Esophagus muscularis mucosa (tissue), 4 donors: ENCODE measurements at places on chromosomes 1 and 21. TPM values are rescaled to one million over a fixed set of nuclear protein-coding genes. Genes with fewer than 3 reads are reported as not detected.

Gene SUSD4
- 1.1 TPM for total RNA-seq

Gene SELL
- 0.42 TPM for total RNA-seq

Gene CRB1
- total RNA-seq = 0.23 TPM

Gene CTH
- total RNA-seq = 3.4 TPM

Gene NBPF3
- 5.8 TPM for total RNA-seq

GRCh38 chr1:40627987-40628902, 37.2 kb downstream of the RIMS3 start:
- no peaks in the 10 kb centered on the region for H3K27me3 ChIP-seq
- no peak for DNase-seq
- peaks cover 13% of the 10 kb centered on the region for H3K36me3 ChIP-seq
- no peaks in the 10 kb centered on the region for H3K4me1 ChIP-seq
- H3K4me3 ChIP-seq = no peak overlapping the region
- H3K27ac ChIP-seq = no peak overlapping the region

DNA sequence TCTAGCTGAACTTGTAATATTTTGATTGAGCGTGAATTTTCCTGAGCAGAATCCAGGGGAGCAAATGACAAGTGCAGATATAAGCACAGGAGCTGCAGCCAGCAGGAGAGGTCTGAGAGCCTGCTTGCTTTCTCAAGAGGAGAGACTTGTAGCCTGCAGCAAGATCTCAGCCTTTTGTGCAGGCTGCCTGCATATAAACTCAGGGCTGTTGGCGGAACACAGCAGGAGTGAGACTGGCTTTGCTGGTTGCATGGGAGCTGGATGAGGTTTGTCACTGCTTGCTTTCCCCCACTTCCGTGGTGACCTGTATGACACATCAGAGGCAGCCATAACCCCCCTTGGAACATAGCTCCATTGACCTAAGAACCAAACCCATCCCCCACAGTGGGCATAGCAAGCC, 725.4 kb upstream of the RGS18 start:
- no peaks in the 10 kb centered on the region for H3K36me3 ChIP-seq
- no peaks in the 10 kb centered on the region for H3K4me1 ChIP-seq
- H3K27ac ChIP-seq = no peak overlapping the region

DNA sequence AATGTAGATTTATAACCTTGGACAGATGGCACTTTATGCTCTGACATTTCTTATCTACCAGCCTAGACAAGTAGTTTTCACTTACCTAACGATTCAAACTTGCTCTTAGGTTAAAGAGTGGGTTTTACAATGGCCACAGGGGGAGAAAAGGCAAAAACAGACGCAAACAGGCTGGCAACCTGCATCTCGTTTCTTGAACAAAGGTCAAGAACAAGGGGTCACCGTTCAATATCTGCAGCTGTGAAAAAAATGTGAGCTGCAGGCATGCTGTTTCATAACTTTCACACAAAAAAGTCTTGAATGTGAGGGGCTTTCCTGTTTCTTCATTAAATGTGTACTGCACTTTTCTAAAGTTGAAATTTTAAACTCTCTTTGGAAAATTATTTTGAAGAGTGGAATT, 49.4 kb downstream of the SYDE2 start:
- no peaks in the 10 kb centered on the region for H3K27me3 ChIP-seq
- no peak for DNase-seq
- peaks cover 8% of the 10 kb centered on the region for H3K36me3 ChIP-seq
- peaks cover 8% of the 10 kb centered on the region for H3K4me1 ChIP-seq
- H3K4me3 ChIP-seq = no peak overlapping the region
- no peak overlapping the region for H3K27ac ChIP-seq

DNA sequence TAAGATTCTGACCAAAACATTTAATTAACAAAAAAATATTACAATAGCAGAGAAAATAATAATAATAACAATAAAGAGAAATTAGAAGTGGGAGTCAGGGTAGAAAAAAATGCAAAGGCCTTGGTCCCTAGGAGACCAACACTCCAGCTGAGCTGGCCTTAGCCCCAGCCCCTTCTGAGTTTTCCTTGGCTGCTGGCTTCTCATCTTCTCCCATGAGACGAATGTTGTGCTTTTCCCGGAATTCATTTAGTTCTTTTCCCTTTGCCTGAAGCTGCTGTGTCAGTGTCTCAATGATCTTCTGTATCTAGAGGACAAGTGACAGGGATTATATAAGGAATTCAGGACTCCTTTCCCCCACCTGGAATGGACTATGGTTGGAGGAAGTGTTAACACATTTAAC, 2.4 kb downstream of the KLHDC9 start:
- peaks cover 37% of the 10 kb centered on the region for H3K36me3 ChIP-seq
- no peak for DNase-seq
- no peak overlapping the region for H3K27ac ChIP-seq
- H3K27me3 ChIP-seq = no peaks in the 10 kb centered on the region

- H3K4me1 ChIP-seq = peaks cover 29% of the 10 kb centered on the region
- no peak overlapping the region for H3K4me3 ChIP-seq
- no peaks in the 10 kb centered on the region for H3K27me3 ChIP-seq
- H3K36me3 ChIP-seq = no peaks in the 10 kb centered on the region
- DNase-seq = no peak
Observed at GRCh38 chr1:241641773-241642592, 1.8 kb upstream of the CHML start.
